GM13976 (cell line): ENCODE measurements at places on chromosomes 13 and 19.

- DNase-seq, result peak; percentile 68
Measured at GRCh38 chr19:41928221-41928683, at the start of gene ERFL. Gene ERFL, minus strand, starts transcription at chr19:41928449. Its CDS starts 15,530 bp downstream, at chr19:41912919.

DNA sequence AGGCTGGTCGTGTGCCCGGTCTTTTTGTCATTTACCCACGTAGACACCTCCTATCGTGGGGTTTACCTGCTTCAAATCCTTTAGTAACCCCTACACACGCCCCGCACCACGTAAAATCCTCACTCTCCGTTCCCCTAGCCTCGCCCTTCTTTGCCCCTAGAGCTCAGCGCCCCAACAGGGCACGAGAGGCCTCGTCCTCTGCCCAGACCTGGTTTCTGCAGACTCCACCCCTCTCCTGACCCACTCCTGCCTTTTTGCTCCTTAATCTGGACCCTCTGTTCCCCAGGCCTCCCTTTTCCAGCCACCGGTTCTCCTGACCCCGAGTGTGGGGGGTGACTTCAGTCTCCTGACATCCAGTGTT is 412 bp downstream of the ZNF528 start:
- DNase-seq, result no peak

- no peak for DNase-seq
Measured at GRCh38 chr19:14478113-14478545, 3.0 kb upstream of the PTGER1 start.

DNA sequence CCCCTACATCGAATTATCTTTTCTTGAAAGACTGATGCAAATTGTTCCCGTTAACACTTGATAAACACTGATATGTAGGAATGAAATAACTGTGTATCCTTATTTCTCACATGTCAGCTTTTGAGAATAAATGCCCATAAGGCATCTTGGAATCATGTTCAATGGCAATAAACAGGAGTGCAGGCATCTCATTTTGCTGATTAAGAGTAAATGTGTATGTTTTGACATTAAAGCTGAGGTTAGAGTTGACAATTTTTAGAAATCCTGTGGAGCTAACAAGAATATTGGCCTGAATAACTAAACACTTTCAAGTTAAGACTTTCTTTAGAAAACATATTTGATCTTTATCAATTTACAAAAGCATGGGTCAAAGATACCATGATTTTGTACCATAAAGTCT is 646.2 kb upstream of the MIR17HG start:
- no peak for DNase-seq

DNA sequence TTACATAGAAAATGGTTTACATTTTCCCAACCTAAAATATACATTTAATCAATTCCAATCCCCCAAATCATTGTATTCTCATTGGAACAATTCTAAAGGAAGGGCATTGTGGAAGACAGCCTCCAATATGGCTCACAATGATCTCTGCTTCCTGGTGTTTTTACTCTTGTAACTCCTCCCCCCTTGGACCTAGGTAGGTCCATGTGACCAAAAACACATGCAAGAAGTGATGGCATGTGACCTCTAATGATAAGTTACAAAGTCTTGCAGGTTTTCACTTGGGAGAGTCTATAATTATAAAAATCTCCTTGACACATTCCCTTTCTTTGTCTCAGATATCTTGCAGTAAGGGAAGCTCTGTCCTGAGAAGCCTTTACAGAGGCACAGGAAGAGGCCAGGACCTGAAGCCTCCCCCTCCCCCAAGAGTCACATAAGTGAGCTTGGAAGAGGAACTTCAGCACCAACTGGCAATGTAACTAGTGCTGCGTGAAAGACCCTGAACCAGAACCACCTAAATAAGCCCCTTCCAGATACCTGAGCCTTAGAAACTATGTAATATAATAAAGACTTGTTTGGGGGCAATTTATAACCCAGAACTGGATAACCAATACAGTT is 816.2 kb upstream of the ATXN8OS start:
- DNase-seq, result no peak

GRCh38 chr19:3304871-3305423 is 61.4 kb upstream of the NFIC start:
- DNase-seq, result peak; percentile 87

GRCh38 chr19:17950310-17951156 is 16.4 kb upstream of the KCNN1 start:
- no peak for DNase-seq

GRCh38 chr13:34085204-34085603 is 267.3 kb downstream of the RFC3 start:
- DNase-seq, result no peak

GRCh38 chr13:73480779-73481559 is 422.2 kb downstream of the KLF5 start:
- DNase-seq, result no peak

DNA sequence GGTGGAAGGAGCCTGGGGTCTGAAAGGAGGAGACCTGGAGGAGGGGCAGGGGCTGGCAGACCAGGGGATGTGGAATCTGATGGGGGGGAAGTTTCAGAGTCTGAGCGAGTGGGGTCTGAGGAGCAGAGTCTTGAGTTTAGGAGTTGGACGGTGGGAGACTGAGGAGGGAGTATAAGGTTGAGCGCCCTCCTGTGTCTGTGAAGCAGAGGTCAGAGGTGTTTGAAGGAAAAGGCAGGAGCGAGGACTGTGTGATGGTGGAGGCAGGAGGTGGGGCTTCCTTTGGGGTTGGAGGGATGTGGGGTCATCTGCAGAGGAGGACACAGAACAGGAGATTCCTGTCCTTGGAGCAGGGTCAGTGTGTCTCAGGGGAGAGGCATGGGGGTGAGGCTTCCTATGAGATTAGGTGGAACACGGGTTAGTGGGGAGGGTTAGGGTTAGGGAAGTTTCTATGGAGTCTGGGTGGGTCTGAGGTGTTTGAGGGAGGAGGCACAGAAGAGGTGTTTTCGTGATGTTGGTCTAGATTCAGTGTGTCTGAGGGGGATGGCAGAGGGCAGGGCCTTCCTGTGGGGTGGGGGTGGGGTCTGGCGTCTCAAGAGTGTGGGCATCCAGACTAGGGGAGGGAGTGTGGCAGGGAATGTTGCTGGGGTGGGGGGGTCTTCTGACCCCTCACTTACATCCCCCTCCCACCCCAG is 8.3 kb downstream of the RYR1 start:
- peak; percentile 74 for DNase-seq

DNA sequence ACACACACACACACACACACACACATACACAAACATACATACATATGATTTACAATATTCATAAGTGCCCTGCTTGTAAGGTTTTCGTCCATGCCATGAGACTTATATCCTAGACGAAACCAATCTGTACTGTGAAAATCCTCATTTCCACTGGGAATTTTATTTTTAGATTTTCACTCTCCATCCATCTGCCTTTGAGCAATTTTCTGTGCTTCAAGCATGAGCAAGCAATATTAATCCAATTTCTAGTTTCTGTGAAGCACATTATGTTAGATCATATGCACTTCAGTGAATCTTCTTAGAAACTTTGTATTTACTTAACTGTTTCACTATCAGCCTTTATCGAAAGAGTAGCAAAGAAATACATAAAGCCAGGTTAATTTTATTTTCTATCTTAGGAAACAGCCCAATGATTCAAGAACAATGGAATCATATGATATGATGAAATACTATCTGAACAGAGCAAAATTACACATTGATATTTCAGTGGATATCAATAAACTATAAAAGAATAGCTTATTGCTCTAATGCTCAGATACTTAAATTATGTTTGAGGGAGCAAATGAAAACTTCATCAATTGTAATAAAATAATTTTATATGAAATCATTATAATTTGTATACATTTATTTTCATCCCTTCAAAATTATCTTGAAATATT is 1100.7 kb upstream of the MIR17HG start:
- DNase-seq, result no peak

DNA sequence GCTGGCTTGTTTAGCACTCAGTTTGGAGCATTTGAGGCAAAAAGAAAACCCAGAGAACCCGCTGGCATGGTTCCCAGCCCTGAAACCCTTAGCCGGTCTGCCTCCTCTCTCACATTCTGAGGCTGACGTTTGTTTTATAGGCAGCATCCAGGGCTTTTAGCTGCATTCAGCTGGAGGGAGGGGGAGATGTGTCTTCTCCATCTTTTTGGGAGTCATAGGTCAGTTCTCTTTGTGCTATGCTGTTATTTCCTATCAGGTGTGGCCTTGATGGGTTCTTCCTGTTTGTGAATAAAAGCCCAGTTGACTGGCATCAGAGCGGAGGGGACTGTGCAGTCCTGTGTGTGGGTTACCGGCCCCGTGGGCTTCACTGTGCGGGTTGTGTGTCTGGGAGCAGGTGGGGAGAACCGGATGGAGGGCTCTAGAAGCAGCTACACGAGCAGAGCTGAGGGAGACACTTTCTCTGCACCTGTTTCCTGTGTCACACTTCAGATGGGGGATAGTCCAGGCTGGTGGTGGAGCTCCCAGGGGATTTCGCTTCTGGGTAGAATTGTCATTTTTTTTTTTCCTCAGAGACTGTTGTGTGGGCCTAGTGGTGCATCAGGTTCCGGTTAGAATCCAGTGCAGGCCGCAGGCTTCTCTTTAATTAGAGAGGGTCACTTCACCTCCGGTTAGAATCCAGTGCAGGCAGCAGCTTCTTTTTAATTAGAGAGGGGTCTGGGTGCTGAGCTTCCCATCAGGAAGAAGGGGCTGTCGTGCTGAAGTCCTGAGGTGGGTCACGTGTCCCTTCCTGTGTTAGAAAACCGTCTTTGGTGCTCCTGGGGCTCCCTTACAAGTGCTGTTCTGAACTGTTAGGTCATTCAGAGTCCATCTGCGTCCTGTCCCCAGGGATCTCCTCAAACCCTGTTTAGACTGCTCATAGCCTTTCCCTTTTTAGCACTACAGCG is 69.6 kb downstream of the ARHGEF7 start:
- DNase-seq, result peak; percentile 80

- DNase-seq, result no peak
Measured at GRCh38 chr19:51701468-51702100, 8.5 kb downstream of the SPACA6 start.
